D721Med (cell line): ENCODE measurements at places on chromosomes 6 and 20.

DNA sequence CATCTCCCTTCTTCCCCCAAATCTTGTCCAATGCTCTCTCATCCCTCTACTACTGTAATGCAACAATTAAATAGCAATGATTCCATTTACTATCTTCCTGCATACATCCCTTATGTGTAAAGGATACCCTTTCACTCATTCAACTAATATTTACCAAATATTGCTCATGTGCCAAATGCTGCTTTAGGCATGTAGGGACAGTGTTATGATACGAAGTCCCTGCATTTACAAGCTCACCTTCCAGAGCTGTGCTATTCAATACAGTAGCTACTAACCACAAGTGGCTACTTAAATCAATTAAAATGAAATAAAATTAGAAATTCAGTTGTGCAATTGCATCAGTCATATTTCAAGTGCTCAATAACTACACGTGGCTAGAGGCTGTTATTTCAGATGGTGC lies 41.1 kb downstream of the GMDS start:
- no peak for DNase-seq

GRCh38 chr6:139248911-139249310 lies 42.9 kb downstream of the TXLNB start:
- no peak for DNase-seq

DNA sequence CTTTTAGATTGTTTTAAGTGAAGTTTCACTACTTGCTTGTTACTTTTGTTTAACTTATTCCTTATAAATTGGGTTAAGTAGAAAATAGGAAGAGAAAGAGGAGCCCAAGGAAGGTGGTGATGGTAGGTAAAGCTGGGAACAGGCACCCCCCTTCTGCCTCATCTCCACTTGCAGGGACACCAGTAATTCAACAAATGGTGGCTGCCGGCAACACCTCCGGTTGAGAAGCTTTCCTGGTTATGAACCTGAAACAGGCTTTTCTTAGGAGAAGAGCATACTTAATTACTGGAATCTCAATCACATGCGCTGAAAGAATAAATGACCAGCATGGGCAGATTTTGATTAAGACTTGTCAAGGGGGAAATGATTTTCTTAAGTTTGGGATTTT lies 158.9 kb upstream of the ZNF217 start:
- no peak for DNase-seq

- DNase-seq, result no peak
Observed at GRCh38 chr6:136326038-136326553, 36.5 kb upstream of the BCLAF1 start.

DNA sequence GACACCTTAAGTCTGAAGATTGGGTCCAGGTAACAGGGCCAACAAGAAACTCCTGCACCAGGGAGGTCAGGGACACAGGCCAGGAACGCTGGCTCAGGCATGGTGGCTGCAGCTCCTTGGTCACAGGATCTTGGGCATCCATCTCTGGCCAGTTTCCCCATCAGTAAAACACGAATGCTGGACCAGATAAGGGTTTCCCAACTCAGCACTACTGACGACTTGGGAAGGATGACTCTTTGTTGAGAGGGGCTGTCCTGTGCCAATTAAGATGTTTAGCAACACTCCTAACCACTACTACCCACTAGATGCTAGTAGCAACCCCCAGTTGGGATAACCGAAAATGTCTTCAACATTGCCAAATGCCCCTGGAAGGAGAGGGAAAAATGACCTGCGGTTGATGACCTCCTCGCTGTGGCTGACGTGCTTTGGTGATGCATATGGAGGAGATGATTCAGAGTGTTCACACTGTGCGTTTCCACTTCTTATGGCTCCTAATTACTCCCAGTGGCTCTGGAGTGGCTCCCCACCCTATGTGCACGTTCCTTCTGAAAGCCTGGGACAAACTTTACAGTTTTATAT lies 261.9 kb downstream of the CDH26 start:
- DNase-seq, result no peak

GRCh38 chr20:53872561-53873229 lies 197.7 kb downstream of the BCAS1 start:
- no peak for DNase-seq

DNA sequence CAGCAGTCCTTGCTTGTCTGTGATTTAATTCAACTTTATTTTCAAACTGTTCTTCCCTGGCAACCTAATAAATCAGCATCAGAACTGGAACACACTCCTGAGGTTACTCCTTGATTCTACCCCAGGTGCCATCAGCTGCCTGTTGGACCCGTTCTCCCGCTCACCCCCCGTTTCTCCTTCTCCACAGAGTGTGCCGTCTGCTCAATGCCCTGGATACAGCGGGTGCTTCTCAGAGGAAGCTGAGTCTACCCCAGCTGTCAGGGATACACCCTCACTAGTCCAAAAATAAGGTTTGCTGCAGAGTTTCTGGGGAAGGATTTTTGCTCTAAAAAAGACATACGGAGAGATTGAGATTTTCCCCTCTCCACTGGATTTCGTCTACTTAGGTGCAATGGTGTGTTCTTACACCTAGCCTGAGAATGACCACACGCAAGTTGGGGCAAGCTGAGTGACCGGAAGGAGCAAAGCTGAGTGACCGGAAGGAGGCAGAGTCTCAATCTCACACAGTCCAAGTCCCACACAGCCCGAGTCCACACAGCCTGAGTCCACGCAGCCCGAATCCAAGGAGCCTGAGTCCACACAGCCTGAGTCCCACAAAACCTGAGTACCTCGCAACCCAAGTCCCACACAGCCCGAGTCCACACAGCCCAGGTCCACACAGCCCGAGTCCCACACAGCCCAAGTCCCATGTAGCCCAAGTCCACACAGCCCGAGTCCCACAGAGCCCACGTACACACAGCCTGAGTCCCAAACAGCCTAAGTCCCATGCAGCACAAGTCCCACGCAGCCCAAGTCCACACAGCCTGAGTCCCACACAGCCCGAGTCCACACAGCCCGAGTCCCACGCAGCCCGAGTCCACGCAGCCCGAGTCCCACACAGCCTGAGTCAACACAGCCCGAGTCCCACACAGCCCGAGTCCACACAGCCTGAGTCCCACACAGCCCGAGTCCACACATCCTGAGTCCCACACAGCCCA lies 58.6 kb upstream of the DACT2 start:
- DNase-seq, result no peak

GRCh38 chr6:112846681-112847080 lies 499.6 kb downstream of the RFPL4B start:
- DNase-seq, result no peak
